ENCODE measurements at places on chromosomes 7 and 10. TPM values are rescaled to one million over a fixed set of nuclear protein-coding genes. Genes with fewer than 3 reads are reported as not detected.

ATXN7L1 gene
- 10.3 TPM for total RNA-seq

CCL24 gene
- not detected for total RNA-seq

GARIN1A gene
- 0.74 TPM for total RNA-seq

TMUB1 gene
- total RNA-seq, result 5.9 TPM

GPNMB gene
- 4.7 TPM for total RNA-seq
